ENCODE measurements at places on chromosomes 3 and 15.

DNA sequence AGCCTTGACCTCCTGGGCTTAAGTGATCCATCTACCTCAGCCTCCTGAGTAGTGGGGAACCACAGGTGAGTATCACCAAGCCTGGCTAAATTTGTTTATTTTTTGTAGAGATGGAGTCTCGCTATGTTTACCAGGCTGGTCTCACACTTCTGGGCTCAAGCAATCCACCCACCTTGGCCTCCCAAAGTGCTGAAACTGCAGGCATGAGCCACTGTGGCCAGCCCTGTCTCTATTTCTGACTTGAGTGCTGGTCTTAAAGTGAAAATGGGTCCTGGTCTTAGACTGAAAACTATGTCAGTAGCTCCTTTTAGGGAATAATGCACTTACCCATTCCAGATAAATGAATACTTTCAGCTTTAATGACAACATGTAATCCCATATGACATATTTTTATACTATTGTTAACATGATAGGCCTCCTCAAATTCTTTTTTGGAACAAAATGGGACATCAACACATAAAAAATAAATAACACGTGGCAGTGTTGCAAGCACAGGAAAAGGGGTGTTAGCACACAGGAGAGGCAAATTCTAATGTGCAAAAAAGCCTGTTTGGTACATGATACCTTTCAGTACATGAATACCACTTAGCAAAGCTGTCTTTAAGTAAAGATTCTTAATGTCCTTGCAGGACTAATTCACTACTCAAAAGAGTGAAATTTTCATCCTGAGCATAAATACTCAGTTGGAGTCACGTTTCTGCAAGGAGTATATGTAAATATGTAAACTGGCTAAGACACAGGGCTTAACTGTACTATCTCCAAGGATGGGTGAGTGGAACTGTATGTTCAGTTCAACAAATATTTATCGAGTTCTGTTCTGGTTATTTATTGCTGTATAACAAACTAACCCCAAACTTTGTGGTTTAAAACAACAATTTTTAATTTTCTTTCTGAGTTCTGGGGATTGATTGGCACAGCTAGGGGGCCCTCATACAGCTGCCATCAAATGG lies 194.7 kb downstream of the NR1D2 start:
- no peak for DNase-seq

DNA sequence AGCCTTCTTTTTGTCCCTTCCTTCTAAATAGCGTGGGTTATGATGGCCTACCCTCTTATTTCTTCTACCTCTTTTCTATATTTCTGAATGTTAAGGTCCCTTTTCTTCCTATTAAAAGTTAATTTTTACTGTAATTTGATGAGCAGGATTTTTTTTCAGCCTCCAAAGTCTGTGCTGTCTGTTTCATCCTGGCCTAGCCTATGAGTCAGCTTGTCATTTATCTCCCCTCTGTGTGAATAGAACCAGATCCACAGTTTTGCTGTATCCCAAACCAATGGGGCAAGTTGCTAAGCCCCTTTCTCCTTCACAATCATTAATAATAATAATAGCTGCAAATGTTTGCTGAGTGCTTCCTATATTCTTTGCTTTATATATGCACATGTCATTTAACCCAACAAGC lies 18.1 kb upstream of the C3orf38 start:
- no peak for DNase-seq

- DNase-seq: peak; percentile 8
These were observed 1122.0 kb downstream of the ROBO1 start for GRCh38 chr3:78645628-78646310.

DNA sequence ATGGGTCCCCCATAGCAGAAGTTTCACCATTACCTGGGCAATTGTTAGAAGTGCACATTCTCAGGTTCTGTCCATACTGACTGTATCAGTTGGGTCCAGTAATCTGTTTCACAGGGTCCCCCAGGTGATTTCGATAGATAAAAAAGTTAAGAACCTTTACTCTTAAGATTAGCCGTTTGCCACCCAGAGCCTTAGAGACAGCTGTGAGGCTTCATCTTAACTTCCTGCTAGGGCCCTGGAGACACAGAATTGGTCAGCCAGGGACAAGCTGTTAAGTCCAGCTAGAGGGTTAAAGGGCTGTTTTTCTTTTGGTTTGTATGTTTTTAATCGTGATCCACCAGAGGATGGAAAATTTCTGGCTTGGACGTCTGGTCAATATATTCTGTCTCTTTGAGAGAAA lies 6.7 kb downstream of the FAM162A start:
- no peak for DNase-seq

DNA sequence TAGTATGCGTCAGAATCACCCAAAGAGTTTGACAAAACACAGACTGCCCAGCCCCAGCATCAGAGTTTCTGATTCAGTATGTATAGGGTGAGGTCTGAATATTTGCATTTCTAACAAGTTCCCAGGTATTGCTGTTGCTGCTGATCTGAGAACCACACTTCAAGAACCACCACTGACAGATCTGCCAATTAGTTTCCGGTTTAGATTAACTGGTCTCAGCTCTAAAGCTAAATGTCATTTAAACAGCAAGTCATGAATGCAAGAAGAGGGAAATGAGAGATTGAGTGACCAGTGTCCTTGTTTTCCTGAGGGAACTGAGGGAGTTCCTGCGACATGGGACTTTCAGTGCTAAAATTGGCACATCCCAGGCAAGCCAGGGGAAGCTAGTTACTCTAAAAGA lies 305.0 kb downstream of the ZNF385D start:
- no peak for DNase-seq

GRCh38 chr3:112813723-112814171 lies 32.9 kb downstream of the CD200R1L start:
- DNase-seq: peak; percentile 26

DNA sequence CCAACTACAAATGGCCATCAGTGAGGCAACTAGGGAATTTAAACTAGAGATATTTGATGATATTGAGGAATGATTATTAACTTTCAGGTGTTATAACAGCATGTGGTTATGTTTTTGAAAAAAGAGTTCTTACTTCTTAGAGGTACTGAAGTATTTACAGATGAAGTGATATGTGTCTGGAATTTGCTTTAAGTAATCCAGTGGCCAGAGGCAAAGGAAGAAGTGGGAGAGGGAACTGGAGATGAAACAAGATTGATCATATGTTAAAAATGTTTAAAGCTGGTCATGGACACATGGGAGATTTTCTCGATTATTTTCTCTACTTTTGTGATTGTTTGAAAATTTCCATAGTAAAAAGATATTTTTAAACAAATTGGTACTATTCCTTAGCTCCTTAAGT lies 53.3 kb upstream of the SLCO2A1 start:
- DNase-seq: no peak

DNA sequence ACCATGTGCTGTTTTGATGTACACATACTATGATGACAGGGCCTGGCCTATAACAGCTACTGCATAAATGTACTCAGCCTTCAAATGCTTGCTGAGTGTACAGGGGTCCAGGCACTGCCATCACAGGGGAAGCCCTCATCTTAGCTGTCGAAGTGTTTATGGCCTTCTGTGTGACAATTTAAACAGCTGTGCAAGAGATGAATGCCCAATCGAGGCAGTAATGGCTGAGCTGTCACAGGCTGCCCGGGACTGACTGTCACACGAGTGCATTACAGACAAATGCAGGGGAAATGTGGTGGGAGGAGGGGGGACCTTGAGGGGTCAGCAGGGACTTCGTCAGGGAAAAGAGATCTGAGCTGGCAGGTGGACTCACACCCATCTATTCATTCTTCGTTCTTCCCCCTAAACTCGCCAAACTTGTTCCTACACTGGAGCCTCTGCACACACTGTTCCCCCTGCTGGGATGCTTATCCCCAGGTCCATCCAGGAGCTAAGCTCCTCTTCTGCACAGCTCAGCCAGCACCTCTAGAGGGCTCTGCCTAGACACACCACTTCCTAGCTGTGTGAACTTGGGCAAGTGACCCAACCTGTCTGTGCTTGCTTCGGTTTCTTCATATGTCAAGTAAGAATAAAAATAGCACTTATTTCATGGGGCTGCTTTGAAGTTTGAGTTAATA lies 156.2 kb upstream of the IQSEC1 start:
- DNase-seq: no peak

- no peak for DNase-seq
These were observed 281.7 kb upstream of the COL8A1 start for GRCh38 chr3:99356696-99357095.

- no peak for DNase-seq
These were observed 9.9 kb upstream of the ARHGEF3 start for GRCh38 chr3:56811546-56812202.

- DNase-seq: no peak
These were observed 32.6 kb upstream of the MEIS2 start for GRCh38 chr15:37132826-37133417.

DNA sequence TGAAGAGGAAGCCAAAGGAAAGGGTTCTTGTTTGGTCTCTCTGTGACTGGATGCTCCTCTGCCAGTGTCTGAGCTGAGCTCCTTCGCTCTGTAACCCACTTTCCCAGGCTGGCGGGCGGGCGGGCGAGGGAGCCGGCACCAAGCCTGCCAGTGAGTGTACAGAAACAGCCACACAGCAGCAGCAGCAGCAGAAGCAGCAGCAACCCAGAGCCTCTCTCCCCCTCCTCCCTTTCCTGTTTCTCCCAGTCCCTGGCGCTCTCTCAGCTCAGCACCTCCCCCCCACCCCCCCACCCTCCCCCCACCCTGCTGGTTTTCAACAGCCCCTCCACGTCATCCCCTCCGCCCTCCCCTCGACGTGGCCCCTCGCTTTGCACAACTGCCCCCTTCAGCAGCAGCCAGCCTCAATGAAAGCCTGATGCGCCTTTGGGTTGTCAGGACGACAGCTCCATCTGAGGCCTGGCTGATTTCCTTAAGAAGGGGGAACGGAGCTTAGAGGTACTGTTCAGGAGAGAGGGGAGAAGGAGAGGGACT lies at the start of gene LSAMP:
Gene LSAMP, minus strand, starts transcription at position 177 of the 531 bp plus-strand sequence.
- no peak for DNase-seq

DNA sequence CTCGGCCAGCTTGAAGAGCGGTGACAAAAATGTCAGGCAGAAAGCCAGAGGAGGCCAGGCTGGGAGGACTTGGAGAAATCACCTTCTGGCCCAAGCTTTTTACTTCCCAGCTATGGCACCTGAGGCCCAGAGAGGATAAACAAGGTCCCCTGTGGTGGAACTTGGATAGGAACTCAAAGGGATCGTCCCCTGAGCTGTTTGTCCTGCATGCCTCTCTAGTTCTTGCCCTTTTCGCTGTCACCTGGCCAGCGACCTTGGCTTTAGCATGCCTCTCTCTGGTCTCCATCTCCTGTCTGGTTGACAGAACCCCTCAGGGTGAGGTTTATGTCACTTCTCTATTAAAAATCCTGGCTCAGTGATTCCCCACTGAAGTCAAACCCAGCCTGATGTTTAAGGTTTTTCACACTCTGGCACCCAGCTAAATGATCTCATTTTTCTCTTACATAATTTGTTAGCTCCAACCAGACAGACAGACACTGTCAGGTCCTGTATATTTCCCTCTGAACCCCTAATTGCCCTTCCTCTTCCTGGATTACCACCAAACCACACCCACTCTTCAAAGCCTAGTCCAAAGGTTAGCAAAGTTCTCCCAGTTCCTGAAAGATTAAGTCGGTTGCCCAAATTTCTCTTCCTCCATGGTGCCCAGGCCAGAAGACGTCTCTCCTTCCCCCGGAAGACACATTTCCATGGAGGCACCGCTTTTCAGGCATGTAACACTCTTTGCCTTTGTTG lies 169.1 kb downstream of the FAM43A start:
- no peak for DNase-seq

- DNase-seq: no peak
These were observed 197.0 kb downstream of the LPP start for GRCh38 chr3:188350961-188351360.

- DNase-seq: no peak
These were observed 1.4 kb downstream of the CCR5AS start for GRCh38 chr3:46405301-46406019.

DNA sequence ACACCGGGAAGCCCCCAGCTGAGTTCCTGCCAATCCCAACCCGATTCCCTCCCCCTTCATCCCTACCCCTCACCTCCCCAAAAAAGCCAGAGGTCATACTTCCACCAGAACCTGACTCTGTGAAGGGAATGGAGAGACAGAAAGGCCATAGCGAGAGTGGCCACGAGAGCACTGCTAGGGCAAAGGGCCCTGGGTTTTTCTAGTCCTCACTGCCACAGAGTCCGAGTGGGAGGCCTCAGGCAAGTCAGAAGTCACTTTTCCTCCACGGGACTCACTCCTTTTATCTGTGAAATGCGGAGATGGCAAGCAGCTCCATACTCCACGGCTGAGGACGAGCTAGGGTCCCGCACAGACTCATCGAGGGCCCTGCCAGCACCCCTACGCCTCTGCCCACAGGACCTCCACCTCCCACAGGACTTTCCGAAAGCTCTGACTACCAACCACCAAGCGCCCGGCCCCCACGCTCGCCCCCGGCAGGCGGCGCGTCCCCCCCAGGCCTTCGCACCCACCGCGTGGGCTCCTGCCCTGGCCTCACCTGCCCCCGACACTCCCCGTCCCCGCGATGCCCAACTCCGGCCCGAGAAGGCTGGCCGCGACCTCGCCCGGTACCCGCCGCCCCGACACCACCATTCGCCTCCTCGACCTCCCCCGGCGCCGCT lies 792 bp downstream of the ATP13A3 start:
- peak; percentile 32 for DNase-seq

GRCh38 chr3:98823791-98824190 lies 60.7 kb downstream of the ST3GAL6 start:
- DNase-seq: no peak

GRCh38 chr3:61349717-61350116 lies 98.5 kb upstream of the FHIT start:
- DNase-seq: no peak

DNA sequence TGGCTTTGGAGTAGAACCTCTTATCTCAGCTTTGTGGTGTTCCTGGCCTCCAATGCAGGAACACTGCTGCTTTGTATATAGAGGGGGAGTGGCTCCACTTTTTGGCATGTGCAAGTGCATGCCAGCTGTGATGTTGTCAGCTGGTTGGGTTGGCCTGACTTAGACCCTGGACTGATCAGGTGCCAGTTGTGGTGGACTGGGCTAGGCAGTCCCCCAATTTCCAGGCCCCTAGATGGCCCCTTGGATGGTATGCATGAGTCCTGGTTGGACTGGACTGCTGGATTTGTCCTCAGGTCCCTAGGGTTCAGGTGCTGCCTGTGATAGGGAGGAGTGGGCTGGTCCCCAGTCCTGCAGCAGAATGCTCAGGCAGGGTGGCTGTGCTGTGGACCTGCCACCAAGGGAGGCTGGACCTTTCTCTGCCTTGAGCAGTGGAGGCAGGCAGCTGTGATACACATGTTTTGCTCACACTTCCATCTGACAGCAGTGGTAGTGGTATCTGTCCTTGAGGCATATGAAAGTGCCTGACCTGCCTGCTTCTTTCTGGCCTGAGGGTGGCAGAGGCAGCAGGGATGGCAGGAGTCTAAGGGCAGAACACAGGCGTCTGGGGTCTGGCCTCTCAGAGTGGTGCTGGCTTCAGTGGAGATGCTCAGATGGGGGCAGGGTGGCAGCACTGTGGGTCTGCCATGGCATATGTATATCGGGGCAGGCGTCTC lies 74.8 kb downstream of the STXBP5L start:
- no peak for DNase-seq

GRCh38 chr3:148366743-148367410 lies 330.8 kb upstream of the AGTR1 start:
- DNase-seq: no peak

GRCh38 chr15:59657635-59658125 lies 365 bp upstream of the GTF2A2 start:
- DNase-seq: no peak

- no peak for DNase-seq
These were observed 395.3 kb upstream of the TPRG1 start for GRCh38 chr3:188776447-188776846.

- DNase-seq: no peak
These were observed 543 bp downstream of the ARPIN start for GRCh38 chr15:89912145-89912673.

All from CD4-positive, alpha-beta T cell treated with Interleukin-4 for 4 hours (primary cell).